ENCODE measurements at places on chromosomes 2 and 18.

- DNase-seq = no peak
Observed at GRCh38 chr18:35051641-35052377, 10.6 kb downstream of the MAPRE2 start.

DNA sequence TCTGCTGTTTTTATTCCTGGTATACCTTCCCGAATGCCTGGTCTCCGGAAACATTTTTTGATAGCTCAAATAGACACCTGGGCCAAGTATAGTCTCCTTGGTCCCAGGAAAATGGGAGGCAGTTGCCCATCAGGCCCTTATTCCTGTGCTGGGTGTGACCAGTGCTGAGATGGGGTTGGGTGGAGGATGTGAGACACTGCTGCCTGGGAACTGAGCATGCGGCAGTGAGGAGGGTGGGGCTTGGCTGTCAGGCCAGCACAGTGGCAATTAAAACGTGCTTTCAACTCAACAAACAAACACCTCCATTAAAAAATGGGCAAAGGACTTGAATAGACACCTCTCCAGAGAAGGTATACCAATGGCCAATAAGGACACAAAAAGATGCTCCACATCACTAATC is 12.5 kb downstream of the KLHL29 start:
- no peak for DNase-seq

- DNase-seq = no peak
Observed at GRCh38 chr2:239035997-239036731, 188.3 kb downstream of the TWIST2 start.

- DNase-seq = no peak
Observed at GRCh38 chr2:11541693-11542274, 7.9 kb downstream of the GREB1 start.

DNA sequence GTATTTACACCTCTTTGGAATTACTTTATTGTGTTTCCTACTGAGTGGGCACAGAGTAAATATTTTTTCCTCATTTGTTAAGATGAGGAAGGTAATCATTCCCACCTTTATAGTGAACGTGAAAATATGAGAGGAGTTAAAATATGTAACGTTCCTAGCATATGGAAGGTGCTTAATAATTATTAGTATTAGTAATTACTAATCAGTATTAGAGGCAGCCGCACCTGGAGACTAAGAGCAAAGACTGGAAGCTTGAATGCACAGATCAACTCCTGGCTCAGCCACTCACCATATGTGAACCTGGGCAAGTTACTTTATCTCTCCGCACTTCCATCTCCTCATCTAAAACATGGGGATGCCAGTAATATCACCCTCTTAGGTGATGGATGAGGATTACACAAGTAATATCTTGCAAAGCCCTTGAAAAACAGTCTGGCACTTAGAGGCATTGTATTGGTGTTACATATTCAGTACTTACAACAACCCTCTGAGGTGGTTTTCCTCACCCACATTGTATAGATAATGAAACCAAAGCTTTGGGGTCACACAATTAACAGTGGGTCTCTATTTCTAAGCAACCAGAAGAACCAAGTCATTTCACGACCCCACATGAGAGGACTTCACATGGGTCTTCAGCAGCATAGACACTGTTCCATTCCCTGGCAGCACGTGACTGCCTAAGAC is 100.3 kb upstream of the KCTD1 start:
- DNase-seq = no peak

GRCh38 chr2:60366135-60366712 is 187.2 kb downstream of the BCL11A start:
- no peak for DNase-seq

- DNase-seq = peak; percentile 18
Observed at GRCh38 chr2:45691171-45691999, 39.9 kb downstream of the PRKCE start.

DNA sequence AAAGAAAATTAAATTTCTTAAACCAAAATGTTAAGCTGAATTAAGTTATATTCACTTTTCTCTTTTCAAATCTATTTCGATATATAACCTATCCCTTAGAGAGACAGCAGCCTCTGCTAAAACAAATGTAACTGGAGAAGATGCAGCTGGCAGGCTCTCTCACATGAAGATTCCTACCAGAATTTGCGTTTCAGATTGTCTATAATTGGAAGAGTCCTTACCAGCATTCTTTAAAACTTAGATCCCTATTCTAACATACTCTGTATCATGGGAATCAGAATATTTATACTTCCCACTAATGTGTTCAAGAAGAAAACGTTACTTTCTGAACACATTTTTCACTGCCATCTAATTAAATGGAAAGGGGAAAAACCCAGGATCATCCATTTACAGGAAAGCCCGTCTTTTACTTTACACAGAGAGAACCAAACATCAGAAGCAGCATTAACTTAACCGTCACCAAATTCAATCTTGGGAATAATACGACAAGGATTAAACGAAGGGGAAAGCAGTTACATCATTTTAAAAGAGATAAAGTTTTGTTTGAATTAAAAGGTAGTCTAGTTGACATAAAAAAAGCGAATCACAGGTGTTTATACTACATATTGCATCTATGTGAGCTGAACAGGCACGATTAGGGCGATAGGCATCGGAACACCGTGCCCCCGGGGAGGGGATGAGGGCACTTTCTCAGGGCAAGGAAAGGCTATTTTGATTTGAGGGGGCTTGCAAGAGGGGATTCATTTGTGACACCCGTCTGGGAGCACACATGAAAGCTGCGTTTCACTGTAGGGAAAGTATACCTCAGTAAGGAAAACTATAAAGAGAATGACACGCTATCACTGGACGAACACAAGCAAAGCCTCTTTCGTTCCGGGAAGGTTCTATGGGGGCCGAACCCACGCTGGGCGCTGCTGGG is 1.3 kb downstream of the PTPN2 start:
- no peak for DNase-seq

DNA sequence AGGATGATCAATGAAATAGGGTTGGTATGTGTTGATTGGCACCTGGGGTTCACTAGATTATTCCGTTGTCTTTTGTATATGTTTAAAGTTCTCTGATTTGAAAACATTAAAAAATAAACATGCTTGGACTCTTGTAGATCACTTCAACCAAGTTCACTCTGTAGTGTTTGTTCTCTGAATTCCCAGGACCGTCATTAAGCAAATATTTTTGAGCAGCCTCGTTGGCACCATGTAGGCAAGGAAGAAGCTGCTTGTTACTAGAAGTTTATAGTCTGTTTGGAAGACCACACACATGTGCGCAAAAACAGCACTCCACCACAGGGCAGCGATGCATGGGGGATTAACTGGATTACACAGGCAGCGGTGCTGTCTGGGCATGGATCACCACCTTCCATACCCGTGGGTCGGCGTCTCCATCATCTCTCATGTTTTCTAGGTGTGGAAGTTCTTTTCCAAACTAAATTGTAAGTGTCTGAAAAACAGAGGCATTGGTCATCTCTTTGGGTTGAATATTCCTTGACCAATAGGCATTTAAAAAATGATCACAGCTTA is 212.2 kb downstream of the FHOD3 start:
- no peak for DNase-seq

- DNase-seq = no peak
Observed at GRCh38 chr2:117341690-117342089, 472.8 kb upstream of the DDX18 start.

GRCh38 chr18:28504066-28504465 is 327.1 kb upstream of the CDH2 start:
- DNase-seq = no peak

- peak; percentile 33 for DNase-seq
Observed at GRCh38 chr2:71925268-71926088, 222.2 kb downstream of the CYP26B1 start.

GRCh38 chr2:199602271-199602895 is 144.6 kb upstream of the SATB2 start:
- DNase-seq = no peak

Measured in left lobe of liver (tissue), 2 donors.